Uterus (tissue), 4 donors: ENCODE measurements at places on chromosomes 7 and 10.

GRCh38 chr10:48691812-48692528 lies 7.3 kb downstream of the WDFY4 start:
- DNase-seq = no peak

DNA sequence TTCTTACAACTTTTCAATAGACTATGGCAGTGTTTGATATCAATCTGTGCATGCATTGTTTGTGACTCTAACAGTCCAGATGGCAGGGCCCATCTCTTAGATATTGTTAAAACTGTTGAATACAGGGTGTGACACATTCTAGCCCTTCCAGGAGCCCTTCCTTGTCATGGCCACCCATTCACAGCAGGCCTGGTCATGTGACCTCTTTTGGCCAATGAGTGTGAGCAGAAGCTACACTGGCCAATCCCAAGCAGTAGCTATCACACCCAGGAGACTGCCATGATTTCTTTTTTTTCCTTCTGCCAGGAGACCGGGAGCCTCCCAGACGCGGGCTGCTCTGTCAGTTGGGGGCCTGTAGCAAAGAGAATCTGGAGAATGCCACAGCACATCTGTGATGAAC lies 655.4 kb upstream of the MKI67 start:
- DNase-seq = no peak

DNA sequence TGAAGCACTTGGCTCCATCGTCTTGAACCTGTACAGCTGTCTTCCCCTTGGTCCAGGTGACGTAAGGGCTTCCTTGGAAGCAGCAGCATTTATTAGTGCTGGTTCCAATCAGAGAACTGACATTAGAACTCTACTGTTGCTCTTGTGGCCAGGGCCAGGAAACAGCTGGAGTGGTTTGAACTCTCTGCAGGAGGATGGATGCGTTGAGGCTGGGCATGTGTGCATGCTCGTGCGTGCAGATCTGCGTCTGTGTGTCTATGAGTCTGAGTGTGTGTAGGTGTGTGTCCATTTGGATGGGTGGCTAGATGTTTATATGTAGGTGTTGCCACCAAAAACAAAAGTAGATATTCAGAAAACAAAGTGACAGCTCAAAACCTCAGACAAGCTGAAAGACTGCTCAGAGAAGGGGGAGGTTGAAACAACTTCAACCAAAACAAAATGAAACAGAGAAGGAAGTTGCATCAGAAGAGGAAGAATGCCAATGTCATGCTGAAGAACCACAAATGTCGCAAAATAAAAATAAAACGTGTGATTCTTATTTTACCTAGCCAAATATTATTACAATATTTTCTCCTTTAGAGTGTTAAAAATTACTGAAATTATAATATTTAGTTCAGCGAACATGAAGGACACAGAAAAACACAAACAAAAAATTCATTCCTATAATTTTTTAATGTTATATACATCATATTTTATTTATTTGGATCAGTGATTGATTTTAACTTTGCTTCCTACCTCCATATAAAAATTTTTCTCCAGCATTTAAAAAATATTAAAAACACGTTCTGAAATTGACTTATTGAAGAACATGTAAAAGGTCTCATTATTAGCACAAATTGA lies 96.1 kb upstream of the MKLN1 start:
- peak; percentile 26 for DNase-seq

GRCh38 chr10:92845921-92846320 lies 2.4 kb upstream of the EXOC6 start:
- no peak for DNase-seq
